Activated CD4-positive, alpha-beta memory T cell treated with anti-CD3 and anti-CD28 coated beads for 36 hours (primary cell): ENCODE measurements at places on chromosomes 16 and 17.
A peak's percentile ranks its signal among the peaks of the same experiment; 100 is the strongest.

DNA sequence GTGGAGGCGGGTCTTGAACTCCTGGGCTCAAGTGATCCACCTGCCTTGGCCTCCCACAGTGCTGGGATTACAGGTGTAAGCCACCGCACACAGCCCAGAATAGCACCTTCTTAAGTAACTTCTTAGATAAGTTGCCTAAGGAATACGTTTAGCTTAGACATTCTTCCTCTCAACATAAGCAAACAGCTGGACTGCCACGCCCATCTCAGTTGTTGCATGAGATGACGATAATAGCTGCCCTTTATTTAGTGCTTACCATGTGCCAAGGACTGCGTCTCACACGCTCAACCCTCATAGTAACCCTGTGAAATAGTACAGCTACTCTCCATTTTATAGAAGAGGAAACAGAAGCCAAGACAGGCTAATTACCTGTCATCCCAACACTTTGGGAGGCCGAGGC, 11.8 kb downstream of the HASPIN start:
- H3K36me3 ChIP-seq = no peaks in the 10 kb centered on the region
- no peak overlapping the region for H3K27ac ChIP-seq
- H3K4me1 ChIP-seq = peaks cover 28% of the 10 kb centered on the region
- no peak overlapping the region for H3K4me3 ChIP-seq

- H3K27ac ChIP-seq = no peak overlapping the region
- no peak overlapping the region for H3K4me3 ChIP-seq
- H3K36me3 ChIP-seq = no peaks in the 10 kb centered on the region
- DNase-seq = no peak
- peaks cover 5% of the 10 kb centered on the region for H3K27me3 ChIP-seq
- H3K4me1 ChIP-seq = no peaks in the 10 kb centered on the region
Measured at GRCh38 chr16:88356727-88357199, 26.0 kb upstream of the ZNF469 start.

GRCh38 chr17:76935331-76935730, 67.1 kb downstream of the MGAT5B start:
- peaks cover 2% of the 10 kb centered on the region for H3K27me3 ChIP-seq
- no peak overlapping the region for H3K4me3 ChIP-seq
- H3K36me3 ChIP-seq = no peaks in the 10 kb centered on the region
- no peak overlapping the region for H3K27ac ChIP-seq
- no peaks in the 10 kb centered on the region for H3K4me1 ChIP-seq

- no peaks in the 10 kb centered on the region for H3K36me3 ChIP-seq
- peaks cover 21% of the 10 kb centered on the region for H3K4me1 ChIP-seq
- peaks cover 2% of the 10 kb centered on the region for H3K27me3 ChIP-seq
- DNase-seq = no peak
- H3K27ac ChIP-seq = no peak overlapping the region
Measured at GRCh38 chr16:68373528-68374245, 62.9 kb downstream of the PRMT7 start.

- H3K4me1 ChIP-seq = peaks cover 5% of the 10 kb centered on the region
- no peaks in the 10 kb centered on the region for H3K36me3 ChIP-seq
- peaks cover 8% of the 10 kb centered on the region for H3K27me3 ChIP-seq
- no peak overlapping the region for H3K4me3 ChIP-seq
- peak; percentile 86 for DNase-seq
Measured at GRCh38 chr16:8567355-8568230, 22.7 kb downstream of the TMEM114 start.
